ENCODE measurements at places on chromosomes 13 and 19.
A peak's percentile ranks its signal among the peaks of the same experiment; 100 is the strongest.

DNA sequence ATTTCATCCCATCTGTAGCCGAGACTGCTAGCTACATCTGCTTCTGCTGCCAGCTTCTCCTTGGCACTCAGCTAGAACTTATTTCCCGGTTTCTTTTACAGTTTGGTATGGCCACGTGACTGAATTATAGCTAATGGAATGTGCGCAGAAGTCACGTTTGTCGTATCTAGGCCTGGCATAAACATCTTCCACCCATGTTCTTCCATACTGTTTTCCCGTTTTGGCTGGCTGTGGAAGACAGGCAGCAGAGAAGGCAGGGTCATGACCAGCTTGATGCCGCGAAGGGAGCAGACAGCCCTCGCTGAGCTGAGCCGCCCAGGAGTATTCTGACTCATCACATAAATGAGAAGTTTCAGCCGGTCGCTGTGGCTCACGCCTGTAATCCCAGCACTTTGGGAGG, 186.7 kb downstream of the RFC3 start:
- no peak for DNase-seq

DNA sequence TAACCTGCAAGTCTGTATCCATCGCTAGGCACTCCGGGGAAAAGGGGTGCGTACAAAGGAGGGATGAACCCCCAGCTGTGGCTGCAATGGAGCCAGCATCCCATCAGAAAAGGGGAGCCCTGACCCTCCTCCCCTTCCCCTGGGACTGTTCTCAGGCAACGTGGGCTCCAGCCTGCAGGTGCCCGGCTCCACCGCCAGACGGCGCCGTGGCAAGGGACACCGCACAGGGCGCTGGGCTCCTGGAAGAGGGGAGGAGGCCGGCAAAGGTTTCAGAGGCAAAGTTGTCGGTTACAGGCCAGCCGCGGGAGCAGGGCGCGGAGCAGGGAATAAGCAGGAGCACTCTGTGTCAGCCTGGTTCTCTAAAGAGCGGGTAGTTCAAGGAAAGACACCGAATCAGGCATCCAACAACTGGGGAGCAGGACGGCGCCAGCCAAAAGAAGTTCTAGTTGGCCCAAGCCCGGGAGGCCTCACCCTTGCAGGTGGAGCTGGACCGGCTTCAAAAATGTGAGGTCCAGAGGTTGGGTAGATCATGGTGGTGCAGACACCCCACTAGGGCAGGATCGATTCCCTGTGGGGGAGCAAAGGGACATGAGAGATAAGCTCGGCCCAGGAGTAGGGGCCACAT, 53.0 kb upstream of the ATP12A start:
- DNase-seq = no peak

GRCh38 chr19:10517361-10517759, at the start of gene S1PR5:
Gene S1PR5 (minus strand): TSS chr19:10517447. CDS start chr19:10515011, 2,436 bp downstream.
- no peak for DNase-seq

DNA sequence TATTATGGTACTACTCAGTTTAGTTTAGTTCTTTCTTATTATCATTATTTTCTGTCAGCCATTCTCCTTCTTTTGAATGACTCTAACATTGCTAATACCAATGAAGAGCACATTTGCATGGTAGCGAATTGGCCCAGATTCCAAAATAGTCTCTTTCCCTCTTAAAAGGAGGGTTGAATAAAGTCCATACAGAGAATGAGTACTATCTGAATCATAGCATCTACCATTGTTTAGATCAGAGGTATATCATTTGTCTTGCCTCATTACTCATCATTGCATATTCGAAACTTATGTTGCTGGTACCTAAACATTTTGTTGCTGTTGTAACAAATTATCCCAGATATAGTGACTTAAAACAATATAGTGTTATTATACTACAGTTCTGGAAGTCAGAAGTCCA, 1235.3 kb upstream of the ATXN8OS start:
- no peak for DNase-seq

GRCh38 chr19:6274756-6275155, 5.0 kb downstream of the MLLT1 start:
- no peak for DNase-seq

DNA sequence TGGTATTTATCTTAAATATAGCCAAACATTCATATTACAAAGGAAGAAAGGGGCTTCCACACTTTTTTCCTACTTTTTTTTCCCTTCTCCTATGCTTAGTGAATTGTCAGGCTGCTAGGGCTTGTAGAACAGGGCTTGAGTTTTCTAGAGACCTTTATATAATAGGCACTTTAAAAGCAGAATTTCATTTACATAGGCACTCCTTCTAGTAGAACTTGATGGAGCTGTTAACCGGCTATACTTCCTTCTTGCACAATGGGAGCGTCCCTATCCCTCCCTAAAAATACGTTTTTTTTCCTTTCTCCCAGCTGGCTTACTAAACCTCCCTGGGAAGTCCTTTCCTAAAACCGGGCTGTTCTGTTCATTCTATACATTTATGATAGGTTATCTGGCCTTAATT, 1.1 kb downstream of the TRIM13 start:
- no peak for DNase-seq

GRCh38 chr13:91520952-91521351, 122.5 kb downstream of the GPC5 start:
- no peak for DNase-seq

GRCh38 chr13:72530471-72530870, 197.0 kb downstream of the MZT1 start:
- DNase-seq = no peak

DNA sequence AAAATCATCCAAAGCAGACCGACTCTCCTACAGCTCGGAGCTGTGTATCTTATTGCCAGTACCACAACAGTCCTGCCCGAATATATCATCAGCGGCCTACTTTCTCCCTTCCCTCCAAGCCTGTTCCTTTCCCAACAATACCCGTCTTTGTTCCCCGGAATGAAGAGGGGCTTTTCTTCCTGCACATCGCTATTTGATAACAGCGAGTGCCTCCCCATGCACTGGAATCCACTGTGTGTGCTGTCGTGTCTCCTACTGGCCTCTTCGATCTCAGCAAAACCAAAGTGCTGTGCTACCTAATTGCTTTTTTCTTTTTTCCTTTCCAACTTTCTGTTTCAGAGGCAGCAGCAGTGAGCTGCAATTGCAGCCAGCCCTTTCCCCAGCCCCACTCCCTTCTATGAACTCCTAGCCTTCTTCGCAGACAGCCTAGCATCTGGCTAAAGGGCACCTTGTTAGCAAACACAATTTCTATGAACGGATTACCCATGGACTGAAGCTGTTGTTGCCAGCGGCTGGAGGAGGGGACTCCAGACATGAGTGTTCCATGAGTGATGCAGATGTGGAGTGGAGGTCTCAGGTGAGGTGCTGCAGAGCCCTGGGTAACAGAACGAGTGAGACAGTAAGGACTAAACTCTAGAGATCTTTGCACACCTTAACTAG, 43.4 kb downstream of the EFNB2 start:
- DNase-seq = no peak

DNA sequence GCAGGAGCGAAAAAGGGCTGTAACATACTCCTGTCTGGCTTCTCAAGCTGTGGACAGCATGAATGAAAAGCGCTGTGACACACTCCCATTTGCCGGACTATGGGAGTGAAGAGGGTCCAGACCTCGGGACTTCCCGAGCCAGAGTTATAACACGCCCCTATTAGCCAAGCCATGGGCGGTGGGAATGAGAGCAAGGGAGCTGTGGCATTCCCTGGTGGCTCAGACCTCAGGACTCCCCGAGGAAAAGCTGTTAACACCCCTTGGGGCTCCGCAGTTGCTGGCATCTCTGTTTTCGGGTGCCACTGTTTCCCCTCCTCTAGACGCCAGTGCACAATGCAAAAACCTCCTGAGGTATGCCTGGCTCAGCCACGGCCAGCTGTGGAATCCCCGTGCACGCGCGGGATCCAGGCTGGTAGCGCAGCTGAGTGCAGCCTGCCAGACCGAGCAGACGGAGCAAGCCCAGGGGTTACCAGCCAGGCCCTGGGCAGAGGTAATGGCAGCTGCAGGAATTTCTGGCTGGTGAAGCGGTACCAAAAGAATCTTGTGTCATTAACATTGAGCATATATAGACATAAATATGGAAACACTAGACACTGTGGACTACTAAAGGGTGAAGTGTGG, 1534.6 kb upstream of the PRR20A start:
- no peak for DNase-seq

- DNase-seq = no peak
Observed at GRCh38 chr13:78816154-78816553, 157.2 kb upstream of the OBI1 start.

- peak; percentile 47 for DNase-seq
Observed at GRCh38 chr19:45668342-45668871, 386 bp downstream of the GIPR start.

DNA sequence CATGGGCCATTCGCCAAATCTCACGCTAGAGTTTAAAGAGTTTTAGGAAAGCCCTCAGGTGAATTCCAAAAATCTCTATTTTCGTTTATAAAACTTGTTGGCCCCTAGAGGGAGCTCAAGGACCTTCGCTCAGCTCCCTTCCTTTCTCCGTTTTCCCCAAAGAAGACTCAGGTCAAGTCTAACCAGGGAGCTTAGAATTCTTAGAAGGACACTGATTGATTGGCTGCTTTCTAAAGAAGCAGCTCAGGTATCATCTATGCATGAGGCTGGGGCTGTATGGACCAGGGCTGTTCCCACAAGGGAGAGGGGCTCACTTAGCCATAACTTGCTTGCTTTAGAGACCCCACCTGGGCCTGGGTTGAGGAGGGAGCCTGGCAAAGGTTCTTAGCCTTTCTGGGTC, 20.5 kb downstream of the DZIP1 start:
- DNase-seq = peak; percentile 1

DNA sequence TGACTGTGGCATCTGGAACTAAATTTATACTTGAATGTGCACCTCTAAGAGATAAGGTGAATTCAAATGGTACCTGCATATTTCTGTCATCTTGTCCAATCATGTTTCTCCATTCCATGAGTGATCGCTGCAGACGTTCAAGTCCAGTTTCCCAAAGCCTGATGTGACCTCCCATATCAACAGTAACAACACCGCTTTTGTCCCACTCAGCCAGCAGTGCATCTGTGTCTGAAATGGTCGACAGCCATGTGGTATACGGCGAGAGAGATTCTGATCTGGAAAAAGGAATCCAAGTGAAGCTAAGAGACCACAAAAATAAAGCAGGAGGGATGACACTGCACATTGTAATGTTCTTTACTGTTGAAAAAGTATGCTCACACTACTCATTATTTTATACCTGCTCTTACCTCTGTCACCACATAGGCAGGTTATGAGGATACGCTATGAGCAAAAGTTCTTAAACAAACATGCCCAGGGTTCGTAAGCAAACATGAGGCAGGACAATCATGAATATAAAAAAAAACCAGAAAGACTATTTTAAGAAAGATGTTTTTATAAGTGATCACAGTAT, 213.6 kb downstream of the RGCC start:
- DNase-seq = no peak

DNA sequence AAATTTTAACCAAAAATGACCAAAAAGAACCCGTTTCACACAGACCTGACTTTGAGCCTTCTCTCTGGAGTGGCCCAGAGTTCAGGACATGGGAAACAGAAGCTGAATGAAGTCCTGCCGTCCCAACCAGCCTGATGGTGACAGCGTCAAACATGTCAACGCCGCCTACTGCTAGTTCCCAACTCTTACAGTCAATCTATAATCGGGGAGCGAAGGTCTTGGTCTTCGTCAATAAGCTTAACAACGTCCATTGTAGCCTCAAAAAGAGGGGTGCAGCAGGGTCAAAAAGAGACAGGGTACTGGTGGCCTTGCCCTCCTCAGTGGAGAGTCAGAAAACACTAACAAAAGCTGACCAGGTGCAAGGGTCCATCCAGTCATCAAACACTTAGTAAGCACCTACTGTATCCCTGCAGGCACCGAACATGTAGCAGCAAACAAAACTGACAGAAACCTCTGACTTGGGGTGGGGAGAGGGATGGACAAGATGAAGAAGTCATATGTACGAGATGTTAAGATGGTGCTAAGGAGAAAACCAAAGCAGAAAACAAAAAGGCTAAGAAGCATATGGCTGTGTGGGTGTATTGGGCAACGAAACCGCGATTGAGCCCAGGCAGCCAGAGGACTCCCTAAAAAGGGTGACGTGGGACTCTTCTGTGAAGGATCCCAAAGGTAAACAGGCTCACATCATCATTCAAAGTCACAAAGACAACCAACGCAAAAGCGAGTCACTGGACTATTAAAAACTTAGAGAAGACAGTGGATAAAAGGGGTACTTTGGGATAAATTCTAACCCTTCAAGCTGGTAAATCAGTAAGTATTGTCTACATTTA, 12.0 kb downstream of the MLLT1 start:
- DNase-seq = no peak

DNA sequence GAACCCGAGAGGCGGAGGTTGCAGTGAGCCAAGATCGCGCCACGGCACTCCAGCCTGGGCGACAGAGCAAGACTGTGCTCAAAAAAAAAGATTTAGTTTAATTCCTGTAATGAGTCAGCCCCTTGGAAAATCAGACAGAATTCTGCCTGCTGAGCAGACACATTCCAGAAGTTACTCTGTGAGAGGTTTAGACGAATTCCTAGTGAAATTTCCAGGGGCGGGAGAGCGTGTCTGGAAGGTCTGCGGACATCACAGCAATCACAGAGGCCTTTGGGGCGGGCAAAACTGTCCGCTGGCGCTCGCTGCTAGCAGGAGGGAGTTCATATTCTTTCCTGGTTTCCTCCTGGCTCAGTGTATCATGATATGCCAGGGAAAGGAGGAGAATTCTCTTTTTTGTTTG, 17.5 kb downstream of the MISP start:
- no peak for DNase-seq

GRCh38 chr13:21330126-21330861, 128.8 kb downstream of the ZDHHC20 start:
- DNase-seq = no peak

DNA sequence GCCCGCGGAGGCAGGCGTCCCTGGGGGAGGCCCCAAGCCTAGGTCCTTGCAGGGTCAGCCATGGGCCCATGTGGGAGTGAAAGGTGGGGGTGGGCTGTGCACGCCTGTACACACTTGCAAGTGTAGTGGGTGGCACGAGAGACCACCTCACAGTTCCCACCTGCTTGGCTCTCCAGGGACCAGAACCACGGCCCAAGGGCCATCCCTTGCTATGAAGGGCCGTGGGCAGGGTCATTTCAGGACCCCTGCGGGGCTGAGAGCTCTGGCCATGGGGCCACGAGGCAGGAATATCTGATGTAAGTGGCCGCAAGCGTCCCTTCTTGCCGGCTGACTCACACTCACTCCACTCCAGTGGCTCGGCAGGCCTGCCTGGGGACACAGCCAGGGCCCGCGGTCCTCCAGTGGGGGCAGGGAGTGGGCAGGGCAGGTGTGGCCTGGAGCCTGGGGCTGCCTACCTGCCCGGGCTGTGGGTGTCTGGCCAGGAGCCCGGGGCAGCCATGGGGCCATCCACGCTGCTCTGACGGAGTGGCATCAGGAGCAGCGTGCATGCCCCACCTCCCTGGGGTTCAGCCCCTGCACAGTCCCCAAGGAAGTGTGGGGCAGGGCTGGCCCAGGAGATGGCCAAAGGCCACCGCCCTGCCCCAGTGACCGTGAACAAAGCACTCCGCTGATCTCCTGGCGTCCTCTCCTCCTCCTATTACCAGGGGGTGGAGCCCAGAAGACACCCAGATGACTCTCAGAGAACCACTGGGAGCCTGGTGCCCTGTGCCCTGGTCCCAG, 8.6 kb upstream of the MKNK2 start:
- DNase-seq = no peak

GRCh38 chr19:41095703-41096102, 7.5 kb downstream of the CYP2A13 start:
- DNase-seq = no peak

GRCh38 chr19:13920940-13921747, 15.1 kb downstream of the CC2D1A start:
- DNase-seq = no peak

GRCh38 chr19:35566738-35567137, 3.3 kb upstream of the ATP4A start:
- no peak for DNase-seq
